NCI-H1092 (cell line): ENCODE measurements at places on chromosomes 13 and 19.

GRCh38 chr13:20442375-20442774 is 83.3 kb downstream of the CRYL1 start:
- no peak for DNase-seq

GRCh38 chr13:33284916-33285315 is 639 bp downstream of the STARD13 start:
- no peak for DNase-seq

DNA sequence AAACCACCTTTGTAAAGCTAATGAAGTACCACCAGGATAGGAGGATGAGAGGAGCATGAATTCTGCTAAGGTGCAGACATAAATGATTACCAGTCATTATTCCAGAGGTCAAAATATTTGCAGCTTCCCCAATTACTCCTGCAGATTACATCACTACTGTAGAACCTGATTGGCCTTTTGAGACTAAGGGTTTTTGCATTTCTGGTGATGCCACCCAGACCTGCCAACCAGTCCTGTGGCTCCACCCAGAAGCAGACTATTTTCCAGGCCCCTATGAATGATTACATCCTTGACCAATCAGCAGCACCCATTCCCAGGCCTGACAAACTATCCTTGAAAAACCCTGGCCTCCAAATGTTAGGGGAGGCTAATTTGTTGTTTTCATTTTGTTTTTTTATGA is 11.2 kb upstream of the KCNC3 start:
- no peak for DNase-seq

GRCh38 chr13:48234566-48235340 is 1.7 kb downstream of the ITM2B start:
- DNase-seq = no peak

DNA sequence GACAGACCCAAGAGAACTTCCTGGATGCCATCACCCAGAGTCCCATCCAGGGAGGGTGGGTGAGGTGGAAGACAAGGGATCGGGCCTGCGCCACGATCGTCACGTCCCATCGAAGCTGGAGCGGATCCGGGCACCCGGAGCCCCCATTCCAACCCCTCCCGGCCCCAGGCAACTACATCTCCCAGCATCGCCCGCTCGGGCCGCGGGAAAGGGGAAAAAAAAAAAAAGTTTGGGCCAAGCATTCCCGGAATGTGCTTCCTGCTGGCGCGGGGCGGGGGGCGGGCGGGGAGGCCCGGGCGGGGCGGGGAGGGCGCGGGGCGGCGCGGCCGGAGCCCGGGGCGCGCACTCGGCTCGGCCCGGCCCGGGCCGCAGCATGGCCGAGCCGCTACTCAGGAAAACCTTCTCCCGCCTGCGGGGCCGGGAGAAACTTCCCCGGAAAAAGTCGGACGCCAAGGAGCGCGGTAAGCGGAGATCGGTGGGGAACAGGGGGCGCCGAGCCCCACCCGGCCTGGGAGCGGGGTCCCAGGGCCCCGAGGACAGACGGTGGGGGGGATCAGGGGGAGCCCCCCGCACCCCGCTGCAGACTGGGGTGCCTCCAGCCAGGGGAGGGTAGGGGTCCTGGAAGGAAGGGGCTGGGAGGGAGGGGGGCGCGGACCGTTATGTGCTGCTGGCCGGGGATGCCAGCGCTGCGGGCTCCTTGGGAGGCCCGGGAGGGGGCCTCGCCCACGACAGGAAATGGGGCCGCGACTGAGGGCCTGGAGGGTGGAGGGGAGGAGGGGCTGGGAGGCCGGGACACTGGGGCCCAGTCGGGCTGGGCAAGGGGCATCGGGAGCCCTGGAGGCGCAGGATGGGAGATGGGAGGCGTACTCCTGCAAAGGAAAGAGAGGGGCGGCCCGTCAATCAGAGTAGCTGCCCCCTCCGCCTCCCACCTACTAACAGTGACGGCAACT is at the start of gene SYDE1:
Gene SYDE1 (plus strand): TSS at position 341 of the 950 bp plus-strand sequence. CDS start 33 bp downstream, at position 374.
- no peak for DNase-seq

- no peak for DNase-seq
Observed at GRCh38 chr13:80591976-80592740, 251.2 kb upstream of the SPRY2 start.

DNA sequence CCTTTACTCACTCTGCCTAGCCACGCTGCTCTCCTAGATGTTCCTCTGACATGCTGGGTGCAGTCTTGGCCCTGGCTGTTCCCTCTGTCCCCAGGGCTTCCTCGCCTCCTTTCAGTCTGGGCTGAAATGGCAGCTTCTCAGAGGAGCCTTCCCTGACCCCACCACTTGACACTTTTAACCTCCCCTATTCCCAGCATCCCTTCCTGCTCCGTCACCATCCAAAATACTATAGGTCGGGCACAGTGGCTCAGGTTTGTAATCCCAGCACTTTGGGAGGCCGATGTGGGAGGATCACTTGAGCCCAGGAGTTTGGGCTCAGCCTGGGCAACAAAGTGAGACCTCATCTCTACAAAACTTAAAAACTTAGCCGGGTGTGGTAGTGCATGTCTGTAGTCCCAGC is 2.6 kb downstream of the FAM187B start:
- DNase-seq = no peak

GRCh38 chr19:39557811-39558623 is 18.1 kb upstream of the EID2 start:
- no peak for DNase-seq

DNA sequence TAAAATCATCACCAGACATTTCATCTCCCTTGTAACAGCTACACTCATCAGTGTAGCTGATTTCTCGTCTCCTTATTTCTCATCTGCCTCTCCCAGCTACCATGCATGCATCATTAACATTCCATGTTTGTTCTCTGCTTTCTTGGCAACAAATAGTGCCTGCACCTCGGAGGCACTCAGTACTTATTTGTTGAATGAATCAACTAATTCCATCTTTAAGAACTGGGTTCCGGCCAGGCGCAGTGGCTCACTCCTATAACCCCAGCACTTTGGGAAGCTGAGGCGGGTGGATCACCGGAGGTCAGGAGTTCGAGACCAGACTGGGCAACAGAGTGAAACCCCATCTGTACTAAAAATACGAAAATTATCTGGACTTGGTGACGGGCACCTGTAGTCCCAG is 63.9 kb upstream of the GTF3A start:
- no peak for DNase-seq
